ENCODE measurements at places on chromosomes 6 and 20.

- no peak for DNase-seq
Measured at GRCh38 chr6:96704713-96705112, 132.6 kb downstream of the GPR63 start.

DNA sequence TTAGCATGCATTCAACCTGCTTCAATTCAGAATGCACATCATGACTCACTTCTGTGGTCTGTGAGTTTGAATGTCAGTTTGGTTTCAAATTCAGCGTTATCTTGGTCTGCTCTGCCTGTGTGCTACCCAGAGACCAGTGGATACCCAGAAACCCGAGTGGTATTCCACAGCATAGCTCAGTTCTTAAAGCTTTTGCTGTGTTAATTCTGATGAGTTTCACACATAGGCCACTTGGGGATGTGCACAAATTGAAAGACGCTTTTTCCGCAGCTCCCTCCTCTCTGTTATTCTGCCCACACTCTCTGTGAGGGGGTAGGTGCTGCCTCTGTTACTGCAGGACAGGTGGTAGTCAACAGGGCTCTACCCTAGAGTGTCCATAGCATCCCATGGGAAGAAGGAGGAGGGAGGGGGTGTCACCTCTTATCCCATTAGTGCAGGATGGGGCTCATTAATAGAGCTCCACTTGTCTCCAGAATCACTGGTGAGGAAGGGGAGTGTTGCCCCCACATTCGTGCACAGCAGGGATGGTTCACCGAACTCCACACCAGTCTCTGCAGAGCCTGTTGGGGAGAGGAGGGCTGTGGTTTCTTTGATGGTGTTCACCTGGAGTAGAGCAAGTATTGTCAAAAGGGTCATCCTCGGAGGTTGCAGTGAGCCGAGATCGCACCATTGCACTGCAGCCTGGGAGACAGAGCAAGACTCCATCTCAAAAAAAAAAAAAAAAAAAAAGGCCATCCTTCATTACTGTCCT is 29.2 kb upstream of the SDCBP2 start:
- DNase-seq, result no peak

DNA sequence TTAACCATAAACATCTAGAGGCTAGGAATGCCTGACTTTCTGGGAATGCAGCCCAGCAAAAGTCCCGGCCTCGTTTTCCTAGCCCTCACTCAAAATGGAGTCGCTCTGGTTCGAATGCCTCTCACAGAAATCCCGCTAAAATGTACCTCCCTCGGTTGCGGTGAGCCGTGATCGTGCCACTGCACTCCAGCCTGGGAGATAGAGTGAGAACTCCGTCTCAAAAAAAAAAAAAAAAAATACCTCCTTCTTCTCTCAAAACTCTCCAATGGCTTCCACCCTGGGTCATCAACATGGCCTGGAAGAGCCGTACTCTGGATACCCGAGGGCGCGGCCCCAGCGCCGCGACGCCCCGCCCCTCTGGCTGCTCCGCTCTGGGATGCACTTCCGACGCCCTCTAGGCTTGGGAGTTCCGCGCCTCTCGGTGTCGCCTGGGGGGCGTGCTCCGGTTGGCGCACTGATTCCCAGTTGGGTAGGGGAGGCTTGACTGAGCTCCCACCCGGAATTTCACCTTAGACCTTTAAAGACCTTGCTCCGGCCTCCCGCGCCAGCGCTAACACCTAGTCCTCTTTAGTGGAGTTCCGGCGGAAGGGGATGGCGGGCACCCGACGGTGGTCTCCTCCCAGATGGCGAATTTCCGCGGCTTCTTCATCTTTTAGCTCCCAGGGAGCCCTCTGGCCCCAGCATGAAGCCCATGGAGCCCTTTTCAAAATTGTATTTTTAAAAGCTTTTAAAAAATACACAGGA is 12.3 kb downstream of the HMGN4 start:
- no peak for DNase-seq

GRCh38 chr20:4645621-4646020 is 76.1 kb upstream of the PRND start:
- no peak for DNase-seq

GRCh38 chr6:9420316-9421015 is 985.1 kb upstream of the SLC35B3 start:
- DNase-seq, result no peak

GRCh38 chr6:23180504-23181293 is 611.3 kb downstream of the HDGFL1 start:
- no peak for DNase-seq

- no peak for DNase-seq
Measured at GRCh38 chr20:10558635-10559187, 115.1 kb downstream of the JAG1 start.

GRCh38 chr6:6006428-6007365 is at the start of gene NRN1:
TSS of gene NRN1 (minus strand) at chr6:6006925. CDS start at chr6:6006749, 176 bp downstream.
- DNase-seq, result no peak

DNA sequence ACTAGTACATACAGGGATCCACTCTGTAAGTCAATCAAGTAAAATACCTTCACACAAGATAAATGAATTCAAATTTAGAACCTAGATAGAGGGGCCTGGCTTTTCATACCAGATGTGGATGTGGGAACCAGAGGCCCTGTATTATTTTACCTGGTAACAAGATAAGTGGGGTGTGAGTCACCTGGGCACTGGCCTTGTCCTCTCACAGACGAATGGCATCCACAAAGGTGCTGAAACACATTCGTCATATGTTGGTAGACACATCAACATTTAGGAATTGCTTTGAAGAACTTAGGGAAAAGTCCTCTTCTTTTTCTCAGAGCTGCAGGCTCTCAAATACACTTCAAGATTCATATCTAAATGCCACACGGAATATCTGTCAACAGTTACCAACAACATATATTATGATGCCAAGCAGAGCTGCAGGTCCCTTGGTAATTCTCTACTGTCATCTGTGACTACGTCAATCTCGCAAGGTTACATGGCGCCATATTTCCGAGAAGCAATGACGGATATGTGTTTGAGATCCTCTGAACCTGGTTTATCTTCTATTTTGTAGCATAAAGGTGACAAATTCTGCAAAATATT is 618.6 kb downstream of the EPM2A start:
- no peak for DNase-seq

- DNase-seq, result no peak
Measured at GRCh38 chr20:58901488-58902402, 49.2 kb downstream of the GNAS start.

DNA sequence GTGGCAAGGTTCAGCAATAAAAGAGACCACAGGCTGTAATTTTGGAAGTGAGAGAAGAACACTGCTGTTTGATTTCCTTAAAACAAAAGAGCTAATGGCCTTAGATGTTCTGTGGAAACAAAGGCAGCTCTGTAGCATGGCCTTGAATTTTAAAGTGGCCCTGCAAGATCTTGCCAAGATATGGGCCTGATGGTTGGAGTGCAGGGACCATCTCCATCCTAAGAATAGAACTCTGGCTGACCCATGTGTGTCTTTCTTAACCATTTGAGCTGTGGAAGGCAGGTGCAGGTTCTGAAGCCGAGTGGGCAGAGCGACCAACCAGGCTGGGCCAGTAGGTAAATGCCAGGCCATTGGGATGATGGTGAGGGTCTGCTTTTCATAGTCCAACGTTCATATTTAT is 73.8 kb upstream of the VSTM2L start:
- DNase-seq, result no peak

- no peak for DNase-seq
Measured at GRCh38 chr20:35497780-35498189, 31.7 kb downstream of the C20orf173 start.

DNA sequence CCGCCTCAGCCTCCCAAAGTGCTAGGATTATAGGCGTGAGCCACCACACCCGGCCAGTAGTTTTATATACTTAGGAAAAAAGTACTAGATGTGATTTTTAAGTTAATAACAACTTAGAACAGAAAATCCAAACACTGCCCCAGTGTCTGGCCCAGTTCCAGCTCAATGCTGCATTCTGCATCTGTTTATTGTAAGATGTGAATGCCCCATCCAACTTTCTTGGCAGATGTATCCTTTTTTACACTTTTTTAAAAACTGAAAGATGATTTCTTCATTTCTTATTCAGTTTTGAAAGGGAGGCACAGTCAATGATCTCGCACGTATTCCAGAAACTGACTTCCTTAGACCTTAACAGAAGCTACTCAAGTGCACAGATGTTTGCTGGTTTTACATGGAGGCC is 85.6 kb upstream of the SRSF6 start:
- no peak for DNase-seq

DNA sequence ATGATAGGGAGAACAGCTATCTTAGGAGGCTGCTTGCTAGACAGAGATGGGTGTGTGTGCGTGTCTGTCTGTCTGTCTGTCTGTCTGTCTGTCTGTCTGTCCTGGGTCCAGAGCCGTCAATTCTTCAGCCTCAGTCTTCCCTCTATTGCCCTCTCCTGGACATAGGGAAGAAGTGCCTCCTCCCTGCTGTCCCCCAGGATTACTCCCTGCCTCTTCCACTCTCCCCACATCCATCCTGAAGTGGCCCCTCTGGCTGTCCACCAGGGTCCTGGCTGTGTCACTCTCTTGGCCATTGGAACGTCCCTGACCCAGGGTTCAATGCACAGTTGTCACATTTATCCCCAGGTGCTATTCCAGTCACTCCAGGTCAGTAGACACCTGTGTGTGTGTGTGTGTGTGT is 10.2 kb downstream of the TREML2 start:
- no peak for DNase-seq

DNA sequence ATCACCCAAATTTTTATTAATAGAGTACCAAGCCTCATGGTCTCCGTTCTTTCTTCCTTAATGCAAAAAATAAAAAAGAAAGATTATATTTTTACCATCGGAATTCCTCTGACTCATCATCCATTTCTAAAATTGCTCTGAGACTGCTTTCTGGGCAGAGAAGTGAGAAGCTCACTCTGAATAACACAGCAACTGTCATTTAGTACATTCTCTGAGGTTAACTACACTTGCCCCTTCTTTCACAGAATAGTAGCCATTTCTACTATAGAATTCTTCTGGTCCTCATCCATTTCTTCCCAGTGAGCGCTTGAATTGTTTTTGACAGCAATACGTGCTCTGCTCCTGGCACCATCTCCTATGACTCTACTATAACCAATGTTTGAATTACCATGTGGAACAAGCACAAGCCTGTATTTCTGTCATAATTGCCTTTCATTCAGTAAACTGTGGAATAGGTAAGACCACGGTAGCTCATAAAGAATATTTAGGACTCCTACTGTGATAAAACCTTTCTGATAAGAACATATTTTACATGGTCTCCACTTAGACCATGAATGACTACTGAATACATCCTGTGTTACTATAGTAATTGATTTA is 435.5 kb upstream of the NRSN1 start:
- no peak for DNase-seq

- DNase-seq, result no peak
Measured at GRCh38 chr6:107330168-107330567, 129.2 kb downstream of the PDSS2 start.

- DNase-seq, result no peak
Measured at GRCh38 chr6:94414041-94414440, 994.7 kb upstream of the EPHA7 start.

- DNase-seq, result peak; percentile 43
Measured at GRCh38 chr6:27177485-27178406, 69.8 kb upstream of the PRSS16 start.

DNA sequence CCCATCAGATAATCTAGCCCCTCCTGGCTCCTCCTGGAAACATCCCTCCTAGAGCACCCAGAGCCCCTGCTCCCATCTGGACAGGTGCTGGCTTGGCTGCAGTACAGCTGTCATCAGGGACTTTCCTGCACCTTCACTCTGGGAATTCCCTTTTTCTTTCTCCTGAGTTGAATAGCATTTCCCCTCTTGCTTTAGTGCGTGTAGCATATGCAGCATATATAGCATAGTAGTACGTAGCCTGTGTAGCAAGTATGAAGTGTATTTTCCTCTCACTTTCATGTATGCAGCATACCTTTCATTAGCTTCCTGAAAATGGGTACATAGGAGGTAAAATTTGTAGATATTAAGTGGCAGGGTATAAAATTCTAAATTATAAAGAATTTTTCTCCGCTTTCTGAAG is 352.9 kb downstream of the ESR1 start:
- DNase-seq, result no peak

DNA sequence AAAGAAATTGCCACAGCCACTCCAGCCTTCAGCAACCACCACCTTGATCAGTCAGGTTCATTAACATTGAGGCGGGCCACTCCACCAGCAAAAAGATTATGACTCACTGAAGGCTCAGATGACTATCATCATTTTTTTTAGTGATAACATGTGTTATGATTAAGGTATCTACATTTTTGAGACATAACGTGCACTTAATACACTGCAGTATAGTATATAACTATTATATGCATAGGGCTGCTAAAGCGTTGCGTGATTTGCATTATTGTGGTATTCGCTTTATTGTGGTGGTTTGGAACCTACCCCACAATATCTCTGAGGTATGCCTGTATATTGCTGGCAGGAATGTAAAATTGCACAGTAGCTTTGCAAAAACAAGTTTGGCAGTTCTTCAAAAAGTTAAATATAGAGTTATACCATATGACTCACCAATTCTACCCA is 6.8 kb upstream of the RIPK1 start:
- DNase-seq, result no peak

DNA sequence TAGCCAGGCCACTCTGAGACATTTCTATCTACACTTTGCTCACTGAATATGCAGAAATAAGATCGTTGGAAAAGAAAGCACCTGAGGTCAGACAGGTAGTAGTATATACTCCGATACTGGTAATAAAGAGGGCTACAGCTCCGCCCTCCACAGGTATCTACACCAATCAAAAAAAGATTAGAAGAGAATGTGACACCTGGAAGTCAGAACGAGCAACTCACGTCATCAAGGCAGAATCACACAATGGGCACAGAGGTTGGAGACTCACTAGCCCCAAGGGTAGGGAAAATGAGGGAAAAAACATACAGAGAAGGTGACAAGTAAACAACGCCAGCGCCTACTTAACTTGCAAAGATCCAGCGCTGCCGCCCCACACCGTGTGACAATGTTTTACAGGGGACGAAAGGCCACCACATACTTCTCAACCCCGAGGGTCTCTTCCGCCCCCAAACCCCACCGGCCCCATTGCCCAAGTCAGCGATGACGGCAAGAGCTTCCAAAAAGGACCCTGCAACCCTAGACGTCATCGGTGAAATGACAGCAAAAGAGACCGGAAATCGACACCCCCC is 653 bp downstream of the LMBRD1 start:
- no peak for DNase-seq

DNA sequence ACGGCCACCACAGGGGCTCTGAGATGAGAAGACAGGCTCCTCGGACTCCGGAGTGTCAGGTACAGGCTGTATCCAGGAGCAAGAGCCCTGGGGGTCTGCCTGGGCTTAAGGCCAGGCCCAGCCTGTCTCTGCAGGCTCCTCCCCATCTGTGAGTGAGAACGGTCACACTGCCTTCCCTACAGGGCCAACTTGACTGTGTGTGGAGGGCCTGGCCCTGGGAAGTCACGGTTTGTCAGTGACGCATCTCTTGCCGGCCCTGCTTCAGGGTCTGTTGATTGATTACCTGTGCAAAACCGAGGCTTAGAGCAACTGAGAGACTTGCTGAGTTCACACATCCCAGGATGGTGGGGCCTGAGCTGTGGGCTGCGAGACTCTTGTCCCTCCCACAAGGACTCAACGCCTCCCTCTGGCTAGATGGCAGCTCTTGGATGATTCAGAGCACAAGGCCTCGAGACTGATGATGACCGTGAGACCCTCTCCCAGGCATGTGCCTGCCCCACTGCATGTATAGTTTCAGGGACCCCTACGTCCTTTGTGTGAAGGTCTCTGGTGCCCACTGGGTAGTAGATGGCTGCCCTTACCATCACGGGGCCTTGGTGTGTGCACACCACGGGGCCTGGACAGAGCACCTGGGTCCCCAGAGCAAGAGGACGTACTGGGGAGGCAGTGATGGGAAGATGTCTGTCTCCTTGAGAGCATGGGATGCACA is 5.9 kb downstream of the RBM38 start:
- no peak for DNase-seq

GRCh38 chr20:19974630-19975435 is 42.3 kb upstream of the NAA20 start:
- DNase-seq, result no peak
